ENCODE measurements at places on chromosomes 12 and 14.

- no peaks in the 10 kb centered on the region for H3K27me3 ChIP-seq
- H3K27ac ChIP-seq, result no peak overlapping the region
- H3K4me3 ChIP-seq, result no peak overlapping the region
- no peaks in the 10 kb centered on the region for H3K36me3 ChIP-seq
- H3K4me1 ChIP-seq, result no peaks in the 10 kb centered on the region
- DNase-seq, result no peak
Measured at GRCh38 chr12:104477510-104478390, 21.0 kb downstream of the CHST11 start.

GRCh38 chr12:18139254-18139653 lies 49.3 kb upstream of the RERGL start:
- no peaks in the 10 kb centered on the region for H3K27me3 ChIP-seq
- H3K4me1 ChIP-seq, result peaks cover 5% of the 10 kb centered on the region
- DNase-seq, result no peak
- no peak overlapping the region for H3K27ac ChIP-seq
- H3K4me3 ChIP-seq, result no peak overlapping the region

DNA sequence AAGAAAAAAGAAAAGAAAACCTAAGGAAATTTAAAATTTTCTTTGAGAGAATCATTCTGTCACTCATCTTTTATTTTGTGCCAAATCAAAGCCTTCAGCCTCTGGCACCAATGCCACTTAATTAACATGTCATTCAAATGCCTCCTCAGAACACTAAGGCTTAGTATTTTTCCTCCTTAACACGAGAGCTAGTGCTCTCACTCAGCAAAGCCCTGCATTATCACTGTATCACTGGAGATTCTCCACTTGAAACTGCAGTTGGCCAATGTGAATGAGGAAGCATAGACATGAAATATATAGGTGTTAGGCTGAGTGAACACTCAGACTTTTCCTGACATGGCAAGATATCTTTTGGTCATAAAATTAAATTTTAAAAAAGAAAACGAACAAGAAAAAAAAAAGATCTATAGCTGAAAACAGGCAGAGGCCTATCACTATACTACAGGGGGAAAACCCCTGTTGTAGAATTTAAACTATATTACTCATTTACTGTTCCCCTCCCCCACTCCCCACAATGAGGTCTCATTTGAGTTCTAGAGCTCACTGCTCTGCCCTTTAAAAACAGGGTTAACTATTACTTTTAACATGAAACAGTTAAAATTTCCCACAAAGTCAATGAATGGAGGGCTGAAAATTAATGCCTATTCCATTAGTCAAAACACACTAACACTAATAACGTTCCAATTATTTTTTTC lies 5.1 kb downstream of the MBIP start:
- peaks cover 17% of the 10 kb centered on the region for H3K36me3 ChIP-seq
- H3K4me1 ChIP-seq, result peaks cover 30% of the 10 kb centered on the region
- no peak overlapping the region for H3K27ac ChIP-seq
- H3K27me3 ChIP-seq, result no peaks in the 10 kb centered on the region
- no peak for DNase-seq
- no peak overlapping the region for H3K4me3 ChIP-seq

DNA sequence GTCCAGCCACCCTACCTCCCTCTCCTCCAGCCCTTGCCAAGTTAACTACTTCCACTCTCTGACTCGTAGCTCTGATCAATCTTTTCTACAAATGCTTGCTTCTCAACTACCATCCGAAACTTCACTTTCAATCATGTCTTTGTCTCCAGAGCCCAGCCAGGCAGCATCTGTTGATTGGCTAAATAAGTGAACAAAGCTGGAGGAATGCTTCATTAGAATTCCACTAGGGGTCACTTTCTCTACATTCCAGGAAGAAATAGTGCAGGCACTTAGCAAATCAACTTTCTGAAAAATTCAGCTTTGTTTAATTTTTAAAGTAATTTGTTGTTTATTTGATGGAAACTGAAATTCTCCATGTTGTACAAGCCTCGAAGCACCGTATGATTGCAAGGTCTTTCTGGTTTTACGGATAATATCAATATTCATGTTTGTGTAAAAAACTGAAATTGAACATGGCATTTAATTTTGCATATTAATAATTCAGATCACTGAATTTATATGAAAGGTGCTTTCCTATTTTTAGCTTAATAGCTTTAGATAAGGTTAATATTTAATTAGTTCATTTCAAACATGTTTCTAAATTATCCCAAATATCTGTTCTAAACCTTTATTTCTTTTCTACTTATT lies 32.4 kb upstream of the HELB start:
- no peaks in the 10 kb centered on the region for H3K27me3 ChIP-seq
- H3K27ac ChIP-seq, result no peak overlapping the region
- no peak overlapping the region for H3K4me3 ChIP-seq
- no peaks in the 10 kb centered on the region for H3K4me1 ChIP-seq

GRCh38 chr12:92408072-92408900 lies 262.6 kb upstream of the BTG1 start:
- no peak overlapping the region for H3K27ac ChIP-seq

DNA sequence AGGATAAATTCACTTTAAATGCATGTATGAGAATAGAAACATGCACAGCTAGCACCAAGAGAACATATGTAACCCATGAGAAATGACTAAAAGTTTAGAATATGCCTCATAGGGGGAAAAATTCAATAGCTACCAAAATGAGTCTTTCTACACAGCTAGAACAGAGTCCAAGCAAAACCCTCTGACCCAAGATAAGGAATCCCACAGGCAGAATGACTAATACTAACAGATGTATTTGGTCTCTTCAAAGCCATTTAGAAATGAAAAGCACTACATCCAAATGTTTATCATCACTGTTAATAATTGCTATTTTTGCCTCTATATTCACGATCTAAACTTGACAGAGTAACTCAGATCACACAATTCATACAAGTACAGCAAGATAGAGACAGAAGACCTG lies 44.0 kb downstream of the KICS2 start:
- H3K4me3 ChIP-seq, result no peak overlapping the region
- H3K36me3 ChIP-seq, result no peaks in the 10 kb centered on the region
- no peaks in the 10 kb centered on the region for H3K27me3 ChIP-seq
- peaks cover 6% of the 10 kb centered on the region for H3K4me1 ChIP-seq
- no peak for DNase-seq

GRCh38 chr14:75295491-75296345 lies 17.1 kb downstream of the FOS start:
- peak; percentile 88 for DNase-seq
- peak overlapping the region; percentile 94 for H3K27ac ChIP-seq
- peaks cover 45% of the 10 kb centered on the region for H3K4me1 ChIP-seq
- peak overlapping the region; percentile 62 for H3K4me3 ChIP-seq
- H3K36me3 ChIP-seq, result no peaks in the 10 kb centered on the region

DNA sequence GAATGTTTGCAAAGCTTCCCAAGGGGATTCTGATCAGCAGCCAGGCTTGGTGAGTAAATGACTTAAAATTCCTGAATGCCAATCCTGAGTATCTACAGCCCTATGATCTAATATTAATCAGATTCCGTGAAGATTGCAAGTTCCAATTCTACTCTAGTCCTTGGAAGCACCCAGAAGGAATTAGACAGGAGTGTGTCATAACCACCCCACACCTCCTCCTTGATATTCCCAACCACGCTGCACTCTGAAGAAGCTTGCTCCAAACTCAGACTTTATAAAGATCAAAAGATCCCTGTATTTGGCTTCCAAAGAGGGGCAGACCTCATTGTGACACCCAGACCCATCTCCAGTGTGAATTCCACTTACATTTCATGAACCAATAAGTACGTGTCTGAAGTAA lies 306.0 kb downstream of the BCL11B start:
- H3K36me3 ChIP-seq, result no peaks in the 10 kb centered on the region
- H3K4me1 ChIP-seq, result no peaks in the 10 kb centered on the region
- H3K27ac ChIP-seq, result no peak overlapping the region
- no peaks in the 10 kb centered on the region for H3K27me3 ChIP-seq

- no peak overlapping the region for H3K4me3 ChIP-seq
- H3K36me3 ChIP-seq, result no peaks in the 10 kb centered on the region
- H3K4me1 ChIP-seq, result peaks cover 2% of the 10 kb centered on the region
Measured at GRCh38 chr14:84579292-84579691, 950.7 kb upstream of the FLRT2 start.

DNA sequence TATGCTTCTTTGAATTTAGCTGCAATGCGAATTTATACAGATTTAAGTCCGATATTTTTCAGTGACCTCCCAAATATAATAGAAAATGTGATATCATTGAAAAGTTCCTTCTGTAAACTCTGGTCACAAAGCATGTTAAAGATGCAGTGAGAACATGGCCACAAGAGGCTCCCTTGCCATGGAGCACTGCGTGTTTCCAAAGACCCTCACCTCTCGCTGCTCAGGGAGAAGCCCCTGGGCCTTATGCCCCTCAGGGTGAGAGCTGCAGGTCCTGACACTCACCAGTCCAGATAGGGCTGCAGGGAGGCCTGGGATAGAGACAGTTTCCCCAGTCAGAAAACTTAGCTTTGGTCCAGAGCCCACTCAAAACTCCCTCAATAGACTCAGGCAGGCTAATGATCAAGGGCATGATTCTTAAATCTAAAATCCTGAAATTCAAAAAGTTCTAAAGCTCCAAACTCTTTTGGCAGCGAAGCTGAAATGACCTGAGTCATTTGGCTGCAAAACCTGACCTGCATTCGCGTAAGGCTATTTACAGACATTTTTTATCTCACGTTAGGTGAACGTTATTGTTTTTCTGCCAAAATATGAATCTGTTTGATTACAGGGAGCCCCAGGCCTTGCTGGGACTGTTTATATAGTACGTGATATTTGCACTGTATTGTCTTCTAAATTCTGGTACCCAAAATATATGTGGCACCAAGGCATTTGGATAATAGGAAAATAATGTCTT lies 67.8 kb downstream of the CAPZA3 start:
- H3K36me3 ChIP-seq, result no peaks in the 10 kb centered on the region
- DNase-seq, result no peak
- H3K27me3 ChIP-seq, result no peaks in the 10 kb centered on the region
- no peaks in the 10 kb centered on the region for H3K4me1 ChIP-seq
- no peak overlapping the region for H3K4me3 ChIP-seq
- no peak overlapping the region for H3K27ac ChIP-seq

DNA sequence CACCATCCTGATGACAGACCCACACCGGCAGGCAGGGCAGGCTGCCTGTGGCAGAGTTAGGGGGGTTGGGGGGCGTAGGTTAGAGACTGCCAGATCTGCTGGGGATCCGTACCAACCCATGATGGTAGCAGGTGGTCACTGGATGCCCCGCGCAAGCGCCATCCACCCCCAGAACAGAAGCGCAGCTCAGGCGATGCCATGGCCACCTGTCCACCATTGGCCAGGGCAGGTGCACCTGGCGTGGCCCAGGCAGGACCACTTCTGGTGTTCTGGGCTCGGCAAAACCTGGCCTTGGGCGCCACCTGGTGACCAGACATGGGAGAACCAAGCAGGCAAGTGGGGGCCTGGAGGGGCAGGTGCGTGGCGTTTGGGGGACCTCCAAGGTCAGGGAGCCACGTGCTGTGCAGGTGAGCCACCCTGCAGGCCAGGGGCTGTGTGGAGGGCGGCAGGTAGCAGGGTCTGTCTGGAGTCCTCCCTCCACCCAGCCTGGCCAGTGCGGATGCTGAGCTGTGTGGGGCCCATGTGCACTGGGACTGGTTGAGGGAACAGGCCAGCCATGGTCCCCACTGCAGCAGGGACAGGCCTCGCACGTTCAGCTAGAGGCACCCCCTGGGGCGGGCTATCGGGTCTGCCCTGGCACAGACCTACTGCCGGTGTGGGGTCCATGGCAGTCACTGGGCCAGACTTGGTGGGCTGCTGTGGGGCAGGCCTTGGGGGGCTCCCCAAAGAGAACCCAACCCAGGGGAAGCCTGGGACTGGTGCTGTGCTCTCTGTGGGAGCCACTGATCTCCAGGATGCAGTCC lies 15.6 kb downstream of the BAG5 start:
- peak; percentile 64 for DNase-seq
- H3K27me3 ChIP-seq, result no peaks in the 10 kb centered on the region
- no peaks in the 10 kb centered on the region for H3K36me3 ChIP-seq
- no peak overlapping the region for H3K27ac ChIP-seq
- H3K4me3 ChIP-seq, result no peak overlapping the region

DNA sequence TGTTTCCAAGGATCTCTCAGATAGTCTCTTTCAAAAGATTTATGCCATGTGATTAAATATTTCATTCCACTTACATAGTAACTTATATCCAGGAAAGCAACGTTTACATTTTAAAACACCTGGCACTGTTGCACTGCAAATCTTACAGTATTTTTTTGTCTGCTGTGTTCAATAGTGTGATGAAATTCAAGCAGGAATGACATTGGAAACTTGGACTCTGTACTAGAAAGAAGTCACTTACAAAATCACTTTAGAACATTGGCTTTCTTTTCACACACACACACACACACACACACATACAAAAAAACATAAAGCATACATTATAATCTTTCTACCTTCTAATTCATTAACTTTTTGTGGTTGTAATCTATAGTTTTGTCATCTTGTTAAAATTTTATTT lies 66.2 kb upstream of the USP15 start:
- H3K27ac ChIP-seq, result no peak overlapping the region
- peaks cover 27% of the 10 kb centered on the region for H3K27me3 ChIP-seq
- H3K36me3 ChIP-seq, result no peaks in the 10 kb centered on the region
- no peak for DNase-seq
- H3K4me3 ChIP-seq, result no peak overlapping the region

GRCh38 chr14:37170237-37170636 lies 2.2 kb downstream of the SLC25A21 start:
- peaks cover 9% of the 10 kb centered on the region for H3K4me1 ChIP-seq
- no peak for DNase-seq
- no peaks in the 10 kb centered on the region for H3K36me3 ChIP-seq
- H3K4me3 ChIP-seq, result no peak overlapping the region
- H3K27me3 ChIP-seq, result no peaks in the 10 kb centered on the region

DNA sequence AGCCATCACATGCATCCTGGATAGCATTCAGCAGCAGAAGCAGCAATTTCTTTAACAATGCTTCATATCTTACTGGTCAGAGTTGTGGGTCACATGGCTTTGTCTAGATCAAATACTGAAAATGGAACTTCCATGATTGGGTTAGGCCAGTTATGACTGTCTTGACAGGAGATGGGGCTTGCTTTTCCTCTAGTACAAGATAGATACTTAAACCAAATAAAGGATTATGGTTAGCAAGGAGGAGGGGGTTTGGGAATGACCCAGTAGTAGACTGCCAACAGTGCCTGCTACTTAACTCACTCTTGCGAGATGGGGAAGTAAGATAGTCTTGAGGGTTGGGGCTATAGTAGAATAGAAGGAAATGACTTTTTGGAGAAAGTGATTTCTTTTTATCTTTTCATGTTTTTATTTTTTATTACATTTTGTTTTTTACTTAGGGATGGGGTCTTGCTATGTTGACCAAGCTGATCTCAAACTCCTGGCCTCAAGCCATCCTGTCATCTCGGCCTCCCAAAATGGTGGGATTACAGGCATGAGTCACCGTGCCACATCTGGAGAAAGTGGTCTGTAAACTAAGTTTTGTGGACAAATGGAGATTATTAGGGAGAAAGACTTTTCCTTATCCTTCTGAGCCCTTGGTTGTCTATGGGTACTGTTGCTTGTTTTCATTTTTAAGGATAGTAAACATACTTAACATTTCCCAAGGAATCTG lies 37.6 kb downstream of the WNK1 start:
- no peaks in the 10 kb centered on the region for H3K36me3 ChIP-seq
- H3K27me3 ChIP-seq, result no peaks in the 10 kb centered on the region
- H3K4me3 ChIP-seq, result no peak overlapping the region

GRCh38 chr14:95282354-95282985 lies 37.2 kb downstream of the CLMN start:
- H3K4me1 ChIP-seq, result no peaks in the 10 kb centered on the region
- no peaks in the 10 kb centered on the region for H3K27me3 ChIP-seq
- no peak for DNase-seq
- H3K4me3 ChIP-seq, result no peak overlapping the region
- H3K27ac ChIP-seq, result no peak overlapping the region
- H3K36me3 ChIP-seq, result no peaks in the 10 kb centered on the region
